ENCODE measurements at places on chromosomes 7 and 10. TPM values are rescaled to one million over a fixed set of nuclear protein-coding genes. Genes with fewer than 3 reads are reported as not detected.
A peak's percentile ranks its signal among the peaks of the same experiment; 100 is the strongest.

Gene ZP3
- 7.8 TPM for total RNA-seq

Gene UCN3
- total RNA-seq = not detected

Gene POLL
- total RNA-seq = 16.1 TPM

- DNase-seq = no peak
Observed at GRCh38 chr10:96252730-96253129, 18.6 kb downstream of the BLNK start.

GRCh38 chr10:89001729-89002072 lies 11.1 kb downstream of the FAS start:
- no peak for DNase-seq

DNA sequence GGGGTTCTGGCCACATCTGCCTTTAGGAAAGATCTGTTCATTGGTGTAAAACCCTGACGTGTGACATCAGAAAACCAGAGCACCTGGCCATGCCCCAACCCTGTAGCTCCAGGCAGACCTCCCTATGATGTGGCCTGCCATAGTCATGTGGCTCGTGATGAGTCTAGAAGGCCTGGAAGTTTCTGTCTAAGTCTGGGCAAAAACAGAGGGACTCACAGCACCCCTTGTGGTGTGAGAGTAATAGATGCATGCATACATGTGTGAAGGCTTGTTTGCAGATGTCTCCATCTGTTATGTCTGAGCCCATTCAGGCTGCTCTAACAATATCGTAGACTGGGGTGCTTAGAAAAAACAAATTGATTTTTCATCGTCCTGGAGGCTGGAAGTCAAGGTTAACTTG lies 309.3 kb downstream of the PAXIP1 start:
- DNase-seq = no peak

- DNase-seq = peak; percentile 68
Observed at GRCh38 chr10:4512671-4513240, 313.3 kb upstream of the AKR1E2 start.

GRCh38 chr7:90931986-90932916 lies 332.0 kb upstream of the FZD1 start:
- no peak for DNase-seq

DNA sequence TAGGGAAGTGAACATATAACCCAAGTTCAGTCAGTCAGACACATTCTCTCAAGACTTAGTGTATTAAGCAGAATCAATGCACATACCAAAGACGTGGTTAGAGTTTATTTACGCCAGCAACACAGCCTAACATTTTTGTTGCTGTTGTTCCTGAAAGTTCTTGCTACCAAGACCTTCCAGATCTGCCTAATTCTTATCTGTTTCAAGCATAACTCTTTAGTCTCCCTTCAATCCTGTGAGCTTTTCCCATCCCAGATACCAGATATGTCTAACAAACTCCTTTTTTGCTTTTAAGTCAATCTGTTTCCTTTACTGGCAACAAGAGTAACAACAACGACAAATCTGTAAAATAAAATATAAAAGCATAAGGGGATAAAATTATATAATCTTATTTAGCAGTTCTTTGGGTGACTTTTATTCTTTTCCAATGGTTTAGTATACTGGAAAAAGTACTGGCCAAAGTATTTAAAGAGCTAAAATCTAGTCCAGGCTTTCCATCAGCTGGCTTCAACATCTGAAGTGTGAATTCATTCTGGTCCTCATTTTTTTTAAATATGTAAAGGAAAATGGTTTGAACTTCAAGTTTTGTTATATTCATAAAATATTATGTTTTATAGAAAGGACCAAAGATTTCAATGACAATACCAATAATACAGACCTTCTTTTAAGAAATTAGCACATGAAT lies 193.8 kb downstream of the IMMP2L start:
- DNase-seq = no peak

DNA sequence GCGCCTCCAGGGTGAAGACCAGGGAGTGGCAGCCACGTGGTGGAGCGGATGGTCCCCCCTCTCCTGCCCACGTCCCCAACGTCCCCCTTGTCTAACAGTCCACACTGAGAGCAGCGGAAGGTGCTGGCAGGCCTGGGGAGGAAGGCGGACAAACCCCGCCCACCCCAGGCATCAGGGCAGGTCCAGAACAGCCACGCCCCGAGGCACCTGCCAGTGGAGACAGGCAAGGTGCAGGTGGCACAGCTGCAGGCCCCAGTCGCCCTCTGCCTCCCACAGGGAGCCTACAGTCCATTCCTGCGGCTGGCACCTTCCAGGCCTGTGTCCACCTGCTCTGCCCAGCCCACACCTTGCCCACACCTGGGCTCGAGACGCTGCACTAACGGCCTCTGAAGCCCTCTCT lies 24.9 kb downstream of the CYP2W1 start:
- no peak for DNase-seq

- DNase-seq = peak; percentile 85
Observed at GRCh38 chr7:44959433-44959951, 19.3 kb downstream of the MYO1G start.

GRCh38 chr7:1681581-1681980 lies 11.5 kb downstream of the ELFN1 start:
- no peak for DNase-seq

DNA sequence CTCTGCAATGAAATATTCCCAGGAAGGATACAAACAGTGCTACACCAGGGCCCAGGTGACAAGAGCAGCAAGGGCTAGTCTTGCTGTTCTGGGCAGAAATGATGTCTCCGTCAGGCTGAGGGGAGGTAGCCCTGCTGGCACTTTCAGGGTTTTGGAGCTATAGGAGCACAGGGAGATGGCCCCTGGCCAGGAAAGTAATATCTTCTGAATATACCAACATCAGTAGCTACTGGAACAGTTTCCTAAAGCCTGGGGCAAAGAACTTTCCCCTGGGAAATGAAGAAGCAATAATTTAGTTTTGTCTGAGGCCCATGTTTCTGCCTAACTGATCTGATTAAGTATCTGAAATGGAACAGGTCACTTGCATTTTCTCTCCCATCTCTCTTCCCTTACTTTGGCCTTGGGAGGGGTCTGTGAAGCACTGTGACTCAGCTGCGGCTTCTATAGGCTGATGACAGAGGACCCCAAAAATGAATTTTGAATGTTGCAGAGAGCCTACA lies 489.1 kb upstream of the PODXL start:
- no peak for DNase-seq

DNA sequence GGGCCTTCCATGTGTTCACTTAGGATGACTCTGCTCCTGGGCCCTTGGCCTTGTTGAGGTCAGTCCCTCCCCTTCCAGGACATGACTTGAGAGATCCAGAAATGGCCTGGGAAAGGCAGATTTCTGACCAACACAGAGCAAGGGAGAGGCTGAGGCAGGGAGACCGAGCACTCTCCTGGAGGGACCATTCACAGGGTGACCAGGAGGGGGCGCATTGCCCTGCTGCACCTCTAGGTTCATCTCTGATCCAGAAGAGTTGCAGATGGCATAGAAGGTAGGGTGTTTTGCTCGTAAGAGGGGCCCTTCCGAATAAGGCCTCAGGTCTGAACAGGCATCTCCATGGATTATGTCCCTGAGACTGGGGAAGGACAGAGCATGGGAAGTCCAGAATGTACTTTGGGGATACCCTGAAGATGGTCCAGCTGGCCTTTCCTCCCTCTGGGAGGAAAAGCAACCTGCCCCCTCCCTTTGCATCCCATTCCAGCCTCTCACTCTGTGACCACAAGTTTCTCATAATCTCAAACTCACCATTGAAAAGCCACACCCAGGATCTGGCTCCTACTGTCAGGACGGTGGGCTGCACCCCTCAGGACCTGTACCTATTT lies 6.6 kb downstream of the DMBT1 start:
- no peak for DNase-seq

- no peak for DNase-seq
Observed at GRCh38 chr7:130927062-130927461, 193.1 kb upstream of the KLF14 start.

GRCh38 chr7:103660455-103661371 lies 214.7 kb upstream of the SLC26A5 start:
- peak; percentile 23 for DNase-seq

GRCh38 chr7:119620769-119621168 lies 652.2 kb upstream of the KCND2 start:
- no peak for DNase-seq

DNA sequence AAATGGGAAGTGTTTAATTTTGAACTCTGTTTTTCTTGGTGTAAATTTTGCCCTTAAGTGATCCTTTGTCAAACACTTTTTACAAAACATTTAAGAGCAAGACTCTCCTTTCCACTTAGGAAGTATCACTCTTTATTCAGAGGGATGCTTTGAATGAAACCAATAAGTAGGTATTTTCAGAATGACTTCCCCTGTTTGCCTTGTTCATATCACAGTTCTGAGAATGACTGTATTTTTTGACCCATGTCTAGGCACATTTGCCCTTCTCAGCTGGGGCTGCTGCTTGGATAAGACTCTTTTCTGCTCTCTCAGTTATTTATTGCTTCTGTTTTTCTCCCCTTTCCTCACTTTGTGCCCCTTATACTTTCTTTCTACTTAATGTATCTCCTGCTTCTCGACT lies 98.2 kb downstream of the CCNY start:
- no peak for DNase-seq

- no peak for DNase-seq
Observed at GRCh38 chr7:87345962-87346371, 503 bp downstream of the CROT start.

GRCh38 chr10:131198843-131199242 lies 112.7 kb downstream of the TCERG1L start:
- no peak for DNase-seq

- peak; percentile 49 for DNase-seq
Observed at GRCh38 chr10:108039821-108040584, 875.5 kb upstream of the SORCS1 start.

DNA sequence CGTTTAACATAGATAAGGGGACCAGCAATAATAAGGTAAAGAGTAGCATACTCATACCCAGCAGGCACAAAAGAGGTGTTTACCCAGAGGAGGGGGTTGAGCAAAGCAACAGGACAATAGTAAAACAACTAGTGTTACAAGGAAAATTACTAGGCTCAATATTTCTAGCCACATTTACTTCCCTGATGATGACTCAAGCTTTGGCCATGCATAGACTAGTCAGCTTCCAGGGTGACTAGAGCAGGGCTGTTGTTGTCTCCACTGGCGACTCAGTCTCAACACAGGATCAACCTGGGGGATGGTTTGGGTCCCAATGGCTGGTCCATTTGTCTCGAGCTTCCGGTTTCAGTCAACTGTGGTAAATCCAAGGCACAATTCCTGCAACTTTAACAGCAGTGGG lies 217.7 kb upstream of the KCND2 start:
- peak; percentile 83 for DNase-seq
